Omental fat pad (tissue), 4 donors: ENCODE measurements at places on chromosomes 7 and 10.

DNA sequence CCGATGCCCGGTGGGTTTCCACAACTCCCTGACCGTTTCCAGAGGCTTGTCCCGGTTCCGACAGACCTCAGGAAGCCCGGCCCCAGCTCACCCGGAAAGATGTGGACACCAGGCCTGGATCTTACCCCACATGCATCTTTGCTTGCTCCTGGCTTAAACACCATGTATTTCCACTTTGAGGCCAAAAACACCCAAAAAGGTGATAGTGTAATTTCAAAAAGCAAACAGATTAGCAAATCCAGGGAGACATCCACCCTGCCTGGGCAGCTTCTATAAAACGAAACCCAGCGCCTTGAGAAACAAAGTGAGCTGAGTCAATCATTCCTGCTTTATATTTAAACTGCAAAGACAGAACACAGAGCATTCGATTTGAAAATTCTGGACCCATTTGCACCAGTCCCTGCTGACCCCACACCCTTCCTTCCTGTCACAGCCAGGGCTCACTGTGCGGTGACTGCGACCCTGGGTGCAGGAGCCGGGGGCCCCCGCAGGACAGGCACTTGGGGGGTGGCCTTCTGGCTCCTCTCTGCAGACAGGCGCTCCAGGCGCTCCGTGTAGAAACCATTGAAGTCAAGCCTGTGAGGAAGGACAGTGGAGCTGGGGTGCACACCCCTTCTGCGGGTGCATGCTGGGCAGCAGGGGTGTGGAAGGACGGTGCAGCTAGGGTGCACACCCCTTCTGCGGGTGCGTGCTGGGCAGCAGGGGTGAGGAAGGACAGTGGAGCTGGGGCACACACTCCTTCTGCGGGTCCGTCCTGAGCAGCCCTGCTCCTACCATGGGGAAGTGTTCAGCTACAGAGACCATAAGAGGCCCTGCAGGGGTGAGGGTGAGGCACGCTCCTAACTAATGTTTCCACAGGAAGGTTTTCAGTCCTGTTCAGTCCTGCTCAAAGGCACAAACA lies 2.9 kb upstream of the ADAM8 start:
- DNase-seq = no peak

- DNase-seq = no peak
Measured at GRCh38 chr7:1749864-1750466, 79.9 kb downstream of the ELFN1 start.

DNA sequence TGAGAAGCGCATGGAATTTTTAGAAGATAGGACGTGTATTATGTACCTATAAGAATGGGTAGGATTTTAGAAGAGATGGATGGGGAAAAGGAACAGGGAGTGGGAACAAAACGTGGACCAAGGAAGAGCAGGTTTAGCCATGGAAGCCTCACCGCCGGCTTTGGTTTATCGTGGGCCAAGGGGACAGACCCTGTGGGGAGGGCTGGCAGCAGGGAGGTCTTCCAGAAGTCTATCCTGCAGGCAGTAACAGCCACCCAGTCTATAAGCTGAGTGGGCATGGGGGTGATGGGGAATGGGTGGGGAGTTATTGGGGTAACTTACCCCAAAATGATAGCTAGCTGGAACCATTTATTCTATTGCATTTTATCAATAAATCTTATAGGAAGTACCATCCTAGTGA lies 44.9 kb downstream of the IKZF1 start:
- DNase-seq = no peak

DNA sequence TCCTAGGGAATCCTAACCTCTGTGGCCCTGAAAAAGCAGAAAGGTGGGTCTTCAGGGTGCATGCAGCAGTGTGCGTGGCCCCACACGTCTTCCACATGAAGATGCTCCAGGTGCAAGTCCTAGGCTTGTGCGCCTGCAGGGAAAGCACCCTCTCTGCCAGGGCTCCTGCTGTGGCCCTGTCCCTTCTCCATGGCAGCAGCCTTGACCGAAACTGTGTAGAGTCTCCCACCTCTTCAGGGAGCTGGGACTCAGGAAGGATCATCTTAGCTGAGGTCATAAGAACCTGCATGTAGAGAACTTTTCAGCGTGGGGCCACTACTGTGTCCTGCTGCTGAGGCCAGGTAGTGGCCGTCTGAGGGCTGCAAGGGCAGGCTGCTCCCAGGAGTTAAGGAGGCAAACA lies 6.3 kb upstream of the CSGALNACT2 start:
- DNase-seq = no peak

- no peak for DNase-seq
Measured at GRCh38 chr7:112398534-112398933, 51.7 kb upstream of the IFRD1 start.

DNA sequence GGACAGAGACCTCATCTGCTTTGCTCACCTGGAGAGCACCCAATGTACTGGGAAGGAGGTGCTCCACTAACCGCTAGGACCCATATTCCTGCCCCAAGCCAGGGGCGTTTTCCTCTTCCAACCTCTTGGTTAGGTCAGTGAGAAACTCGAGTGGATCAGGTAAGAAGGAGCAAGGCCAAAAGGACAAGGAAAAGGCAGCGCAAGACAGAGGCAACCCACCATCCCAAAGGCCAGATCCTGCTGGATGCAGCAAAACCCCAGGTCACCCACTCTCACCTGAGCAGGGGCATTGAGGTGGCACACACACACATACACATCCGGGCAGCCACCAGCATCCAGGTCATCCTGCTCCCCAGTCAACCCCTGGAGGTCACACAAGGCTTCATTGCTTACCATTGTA lies 105.1 kb downstream of the GRID1 start:
- DNase-seq = no peak

GRCh38 chr7:88268858-88269257 lies 37.8 kb downstream of the STEAP4 start:
- DNase-seq = no peak

DNA sequence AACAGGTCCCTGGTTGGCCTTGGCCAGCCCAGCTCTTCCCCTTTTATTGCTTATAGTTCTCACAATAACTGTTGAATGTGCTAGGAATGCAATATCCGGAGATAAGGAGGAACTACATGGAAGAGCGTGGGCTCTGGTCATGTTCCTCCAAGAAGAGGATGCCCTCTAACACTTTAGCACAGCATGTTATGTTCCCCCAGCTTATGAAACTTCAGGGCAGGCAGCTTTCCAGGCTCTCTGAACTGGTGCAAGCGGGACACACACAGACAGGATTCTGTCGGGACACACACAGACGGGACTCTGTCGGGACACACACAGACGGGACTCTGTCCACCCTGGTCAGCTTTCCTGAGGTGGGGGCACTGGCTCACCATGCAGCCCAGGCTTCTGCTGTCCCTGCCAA lies 141.6 kb downstream of the PKD1L1 start:
- DNase-seq = no peak

- DNase-seq = no peak
Measured at GRCh38 chr7:34837801-34838201, 179.8 kb downstream of the NPSR1 start.

GRCh38 chr10:30538086-30538485 lies 91.5 kb downstream of the LYZL2 start:
- DNase-seq = no peak

DNA sequence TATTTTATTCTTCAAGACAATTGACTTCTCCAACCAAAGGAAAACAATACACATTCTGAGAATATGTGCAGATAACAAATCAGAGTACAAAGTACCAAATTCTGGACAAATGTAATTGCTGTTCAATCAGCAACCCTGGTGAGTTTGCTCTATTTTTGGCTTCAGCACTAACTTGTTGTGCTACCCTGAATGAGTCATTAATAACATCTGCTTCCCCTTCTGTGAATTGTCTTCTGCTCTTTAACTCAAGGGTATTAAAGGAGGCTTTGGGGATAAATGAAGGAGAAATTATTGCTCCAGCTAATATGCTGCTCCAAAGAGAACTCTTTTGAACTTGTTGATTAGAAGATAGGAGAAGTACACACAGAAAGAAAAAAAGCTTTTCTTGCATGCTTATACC lies 459.3 kb downstream of the HTR7 start:
- DNase-seq = no peak

GRCh38 chr7:48154792-48155413 lies 16.4 kb upstream of the ABCA13 start:
- DNase-seq = no peak

GRCh38 chr7:105353752-105354328 lies 34.9 kb downstream of the SRPK2 start:
- DNase-seq = no peak

DNA sequence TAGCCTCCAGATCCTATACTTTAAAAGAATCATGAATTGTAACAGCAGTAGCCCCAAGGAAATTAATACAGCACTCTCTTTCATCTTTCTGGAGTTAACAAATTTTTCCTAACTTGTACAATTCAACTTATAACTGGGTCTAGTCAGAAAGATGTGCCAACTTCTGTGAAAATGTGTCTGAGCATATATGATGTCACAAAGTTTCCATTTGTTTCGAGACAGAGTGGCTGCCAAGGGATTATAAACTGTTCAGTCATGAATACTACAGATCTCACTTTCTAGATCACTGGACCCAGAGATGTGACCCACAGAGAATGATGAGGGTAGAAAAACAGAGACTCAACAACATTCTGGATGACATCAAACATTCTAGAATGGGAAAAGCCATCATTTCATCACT lies 249.2 kb upstream of the PHF14 start:
- DNase-seq = no peak

DNA sequence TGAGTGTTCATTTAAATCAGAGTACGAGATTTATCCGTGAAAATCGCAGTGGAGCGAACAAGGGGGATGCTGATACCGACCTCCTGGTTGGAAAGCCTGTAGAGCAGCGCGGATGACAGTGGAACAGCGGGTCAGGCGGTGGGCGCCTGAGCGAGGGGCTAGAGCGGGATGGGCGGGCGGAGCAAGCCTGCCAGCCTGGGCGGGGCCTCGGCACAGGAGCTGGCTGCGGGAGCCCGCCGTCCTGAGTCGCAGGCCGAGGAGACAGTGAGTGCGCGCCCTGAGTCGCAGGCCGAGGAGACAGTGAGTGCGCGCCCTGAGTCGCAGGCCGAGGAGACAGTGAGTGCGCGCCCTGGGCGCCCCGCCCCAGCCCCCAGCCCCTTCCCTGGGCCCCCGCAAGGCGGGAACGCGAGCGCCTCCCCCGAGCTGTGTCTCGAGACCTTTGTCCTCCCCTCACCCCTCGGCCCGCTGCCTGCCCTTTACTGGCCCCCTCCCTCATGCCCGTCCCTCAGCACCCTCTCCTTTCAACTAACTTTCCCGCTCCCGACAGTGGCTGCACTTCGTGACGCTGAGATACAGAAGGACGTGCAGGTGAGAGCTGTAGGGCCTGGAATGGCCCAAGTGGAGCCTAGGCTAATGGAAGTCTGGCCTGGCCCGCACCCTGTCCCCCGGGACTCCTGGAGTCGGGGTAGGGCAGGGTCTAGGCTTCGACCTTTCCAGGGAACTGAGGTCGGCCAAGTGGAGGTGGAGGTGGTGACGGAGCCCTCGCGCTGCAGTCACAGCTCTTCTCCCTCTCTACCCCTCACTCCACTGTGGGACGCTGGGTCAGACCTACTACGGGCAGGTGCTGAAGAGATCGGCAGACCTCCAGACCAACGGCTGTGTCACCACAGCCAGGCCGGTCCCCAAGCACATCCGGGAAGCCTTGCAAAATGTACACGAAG lies at the start of gene AS3MT:
TSS of gene AS3MT (plus strand) at position 213 of the 941 bp plus-strand sequence. CDS start at position 336, 123 bp downstream.
- no peak for DNase-seq

- DNase-seq = no peak
Measured at GRCh38 chr10:5525561-5526341, 990 bp downstream of the CALML3 start.

- no peak for DNase-seq
Measured at GRCh38 chr7:42238709-42239366, 1.8 kb upstream of the GLI3 start.

DNA sequence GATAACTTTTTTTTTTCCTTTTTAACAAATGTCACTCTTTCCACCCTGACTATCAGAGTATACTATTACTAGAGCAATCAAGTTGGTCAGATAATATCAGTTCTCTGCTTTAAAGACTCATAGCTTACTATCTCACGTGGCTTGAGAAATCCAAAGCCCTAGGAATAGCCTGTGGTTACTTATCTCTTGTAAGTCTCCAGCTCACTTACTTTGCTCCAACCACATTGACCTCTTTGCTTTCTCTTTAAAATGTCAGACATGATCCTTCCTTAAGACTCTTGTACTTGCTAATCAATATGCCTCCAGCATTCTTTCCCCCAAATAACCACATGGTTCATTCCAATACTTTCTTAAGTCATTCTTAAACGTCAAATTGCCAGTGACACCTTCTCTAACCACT lies 1292.2 kb downstream of the REEP3 start:
- no peak for DNase-seq
